ENCODE measurements at places on chromosomes 1 and 21.
A peak's percentile ranks its signal among the peaks of the same experiment; 100 is the strongest.

GRCh38 chr1:248621770-248622169 lies 13.1 kb downstream of the OR2T11 start:
- no peak for DNase-seq

DNA sequence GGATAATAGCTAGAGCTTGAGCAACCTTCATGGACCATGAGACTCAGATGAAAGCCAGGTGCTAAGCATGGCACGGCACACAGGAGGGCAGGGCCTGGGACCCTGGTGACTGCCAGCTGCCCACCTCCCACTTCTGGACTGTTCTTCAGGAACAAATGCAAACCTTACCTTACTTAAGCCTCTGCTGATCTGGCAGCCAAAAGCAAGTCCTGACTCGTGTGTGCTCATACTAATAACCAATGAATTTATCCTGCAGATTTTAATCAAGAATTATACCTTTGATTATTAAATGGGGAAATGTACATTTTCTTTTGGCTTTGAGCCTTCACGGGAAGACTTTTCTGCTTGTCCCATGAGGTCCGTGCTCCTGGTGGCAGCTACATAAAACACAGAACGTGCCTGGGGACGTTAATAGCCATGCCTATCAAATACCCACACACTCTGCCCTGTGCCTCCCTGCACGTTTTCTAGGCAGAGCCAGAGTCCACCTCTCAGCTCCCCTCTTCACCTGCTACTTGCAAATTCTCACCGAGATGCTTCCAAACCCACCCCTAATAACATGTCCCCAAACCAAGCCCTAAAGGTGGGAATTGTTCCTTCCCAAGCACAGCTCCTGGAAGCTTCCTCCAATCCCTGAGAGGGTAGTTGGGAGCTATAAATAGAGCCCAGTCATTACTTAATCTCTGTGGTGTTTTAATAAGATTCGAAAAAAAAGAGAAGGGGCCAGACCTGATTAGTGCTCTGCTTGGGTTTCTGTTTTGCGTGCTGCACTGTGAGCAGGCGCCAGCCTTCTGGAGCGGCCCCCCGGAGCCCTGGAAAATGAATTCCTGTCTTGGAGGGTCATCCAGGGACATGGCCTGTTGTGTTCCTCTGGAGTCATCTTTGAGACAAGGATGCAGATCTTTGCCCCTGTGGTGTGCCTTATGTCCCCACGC lies 33.5 kb downstream of the SLC1A7 start:
- no peak for DNase-seq

DNA sequence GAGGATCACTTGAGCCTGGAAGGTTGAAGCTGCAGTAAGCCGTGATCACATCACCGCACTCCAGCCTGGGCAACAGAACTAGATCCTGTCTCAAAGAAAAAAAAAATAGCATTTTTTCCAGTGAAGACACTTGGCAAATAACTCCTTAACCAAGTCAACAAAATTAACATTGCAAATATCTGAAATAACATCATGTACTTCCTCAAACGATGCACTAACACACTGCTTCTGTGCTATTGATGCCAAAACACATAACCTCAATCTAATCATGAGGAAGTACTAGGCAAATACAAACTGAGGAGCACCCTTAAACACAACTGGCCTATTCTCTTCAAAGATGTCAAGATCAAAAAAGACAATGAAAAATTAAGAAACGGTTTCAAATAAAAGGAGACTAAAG lies 32.3 kb downstream of the PABPC4 start:
- no peak for DNase-seq

DNA sequence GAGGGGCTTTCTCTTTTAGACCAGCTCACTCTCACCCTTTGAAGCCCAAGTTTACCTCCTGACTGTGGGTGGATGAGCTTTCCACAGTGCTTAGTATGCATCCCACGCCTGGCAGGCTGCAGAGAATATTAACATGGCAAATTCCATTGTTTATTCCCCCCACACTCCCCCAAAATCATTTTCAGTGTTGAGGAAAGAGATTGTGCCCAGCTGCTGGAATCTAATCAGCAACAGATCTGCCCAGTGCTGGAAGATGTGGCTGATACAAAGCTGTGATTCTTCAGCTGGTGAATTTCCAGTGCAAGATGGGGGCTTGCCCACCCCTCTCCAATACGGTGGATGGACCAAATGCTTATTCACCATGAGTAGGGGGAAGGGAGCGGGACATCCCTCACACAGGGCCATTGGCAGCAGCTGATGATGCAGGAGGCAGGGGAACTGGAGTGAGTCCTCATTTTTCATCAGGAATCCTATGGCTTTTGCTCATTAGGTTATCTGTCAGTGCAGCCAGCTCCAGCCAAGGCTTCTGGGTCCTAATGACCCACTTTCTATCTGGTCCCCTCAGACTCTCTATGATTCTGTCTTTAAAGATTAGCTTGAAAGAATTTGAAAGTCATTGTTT lies 39.7 kb upstream of the KCNA3 start:
- no peak for DNase-seq

DNA sequence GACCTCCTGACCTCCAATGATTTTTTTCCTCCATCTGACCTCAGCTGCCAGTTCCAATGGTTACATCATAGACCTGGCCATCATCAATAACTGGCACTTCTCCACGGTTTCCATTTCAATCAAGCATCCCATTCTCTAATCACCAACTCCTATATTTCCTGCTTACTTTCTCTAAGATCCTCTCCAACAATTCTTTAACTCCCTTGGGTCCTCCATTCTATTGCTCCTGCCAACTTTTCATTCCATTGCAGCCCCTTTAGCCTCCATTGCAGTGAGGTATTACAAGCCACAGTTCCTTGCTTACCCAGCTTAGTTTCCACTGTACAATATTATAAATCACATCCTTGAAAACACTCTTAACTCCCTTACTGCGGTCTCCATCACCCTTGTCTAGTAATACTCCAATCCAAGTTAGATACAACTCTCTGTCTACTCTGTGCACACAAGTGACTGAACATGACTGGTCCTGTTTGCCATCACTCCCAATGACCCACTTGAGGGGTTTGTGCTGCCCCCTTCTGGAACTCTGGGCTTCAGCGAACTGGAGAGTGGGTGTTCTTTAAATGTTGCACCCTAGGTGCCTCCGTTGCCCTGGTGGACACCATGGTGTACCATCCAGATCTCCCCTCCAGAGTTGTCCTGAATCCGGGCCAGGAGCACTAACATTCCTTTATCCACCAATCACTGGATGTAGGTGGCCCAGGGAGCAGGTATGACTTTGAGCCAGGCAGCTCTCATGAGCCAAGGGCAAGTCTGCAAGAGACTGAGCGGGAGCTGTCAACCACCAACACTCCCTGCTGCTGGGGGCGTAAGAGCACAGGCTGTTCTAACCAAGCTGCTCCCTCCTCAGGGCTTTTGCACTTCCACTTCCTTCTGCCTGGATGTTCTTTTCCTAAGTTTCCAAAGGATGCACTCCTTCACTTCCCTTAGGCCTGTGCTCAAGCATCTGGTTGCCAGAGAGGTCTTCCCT lies 3.7 kb upstream of the FNDC7 start:
- no peak for DNase-seq

GRCh38 chr1:119594376-119594775 lies 53.7 kb downstream of the ZNF697 start:
- DNase-seq = no peak

DNA sequence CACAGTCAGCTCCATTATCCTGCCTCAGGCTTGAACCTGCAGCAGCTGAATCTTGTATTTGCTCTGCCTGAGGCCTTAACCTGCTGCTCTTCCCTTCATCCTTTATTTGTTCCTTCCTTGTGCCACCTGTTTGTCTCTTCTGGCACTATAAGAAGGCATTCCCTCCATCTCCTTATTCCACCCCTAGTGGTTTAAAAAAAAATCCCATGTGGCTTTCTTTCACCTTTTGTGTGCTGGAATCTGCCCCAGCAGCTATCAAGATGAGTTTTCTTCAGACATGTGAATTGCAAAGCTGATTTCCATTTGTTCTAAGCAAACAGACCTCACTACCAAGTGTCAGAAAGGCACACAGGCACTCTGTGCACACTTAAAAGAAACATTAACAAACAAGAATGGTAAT lies 294.6 kb downstream of the TTLL7 start:
- DNase-seq = no peak

DNA sequence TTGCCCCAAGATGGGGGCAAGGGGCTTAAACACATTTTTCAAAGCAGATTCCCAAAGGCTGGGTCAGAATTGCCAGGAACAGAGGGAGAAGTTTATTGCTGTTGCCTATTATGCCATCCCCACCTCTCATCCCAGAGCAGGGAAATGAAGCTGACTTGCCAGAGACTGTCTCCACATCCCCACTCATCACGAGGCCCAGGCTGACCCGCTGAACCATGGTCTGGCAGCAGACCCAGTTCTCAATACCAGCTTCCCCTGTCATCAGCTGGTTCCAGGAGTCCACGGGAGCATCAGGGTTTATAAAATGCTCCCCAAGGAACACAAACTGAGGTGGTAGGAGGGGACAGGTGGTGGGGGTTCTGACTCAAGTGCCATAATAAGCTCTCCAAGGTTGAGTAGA lies 605.9 kb downstream of the NPHP4 start:
- DNase-seq = no peak

- DNase-seq = no peak
Measured at GRCh38 chr1:80917826-80918225, 882.9 kb upstream of the ADGRL2 start.

- no peak for DNase-seq
Measured at GRCh38 chr1:4656533-4657140, 2.2 kb downstream of the AJAP1 start.

- no peak for DNase-seq
Measured at GRCh38 chr1:240134113-240134512, 42.4 kb downstream of the FMN2 start.

DNA sequence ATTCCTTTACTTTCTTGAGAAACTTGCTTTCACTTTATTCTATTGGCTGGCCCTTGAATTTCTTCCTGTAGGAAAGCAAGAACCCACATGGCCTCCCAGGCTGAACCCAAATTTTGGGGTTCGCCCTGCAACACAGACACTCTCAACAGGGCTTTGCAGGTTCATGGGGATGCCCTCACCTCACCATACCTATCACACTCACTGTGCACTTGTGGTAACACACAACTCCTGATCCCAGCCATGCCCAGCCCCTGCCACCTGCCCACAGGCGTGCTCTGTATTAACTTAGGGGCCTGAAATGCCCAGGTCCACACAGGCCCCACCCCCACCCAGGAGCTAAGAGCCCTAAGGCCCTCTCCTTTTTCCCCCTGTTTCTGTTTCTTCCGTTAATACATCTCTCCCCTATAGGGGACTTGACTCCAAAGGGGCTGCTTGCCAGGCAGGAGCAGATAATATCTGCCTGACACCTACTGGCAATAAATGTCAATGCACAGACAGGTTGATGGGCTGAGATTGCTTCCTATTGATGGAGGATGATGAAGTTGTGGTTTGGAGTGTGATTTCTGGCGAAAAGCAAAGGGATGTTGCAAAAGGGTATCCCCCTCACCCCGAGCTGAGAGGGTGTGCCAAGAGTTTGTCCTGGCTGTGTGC lies 171.5 kb downstream of the AJAP1 start:
- DNase-seq = peak; percentile 1
